GF-D8 (cell line): ENCODE measurements at places on chromosomes 2 and 18.

DNA sequence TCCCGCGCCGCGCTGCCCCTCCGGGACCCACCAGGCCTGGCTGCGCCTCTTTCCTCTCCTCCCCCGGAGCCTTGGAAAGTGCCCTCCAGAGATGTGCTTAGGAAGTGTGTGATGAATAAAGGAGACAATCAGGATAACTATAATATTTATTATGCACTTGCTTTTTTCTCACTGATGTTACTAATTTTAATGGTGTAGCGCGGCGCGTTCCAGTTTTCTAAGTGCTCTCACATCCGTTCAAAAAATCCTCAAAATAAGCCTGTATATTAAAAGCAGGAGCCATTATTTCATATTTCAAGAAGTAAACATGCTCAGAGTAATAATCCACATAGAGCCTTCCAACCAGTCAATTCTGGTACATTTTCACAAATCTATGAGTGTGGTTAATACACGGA is 941 bp upstream of the MPPE1 start:
- DNase-seq: peak; percentile 27

DNA sequence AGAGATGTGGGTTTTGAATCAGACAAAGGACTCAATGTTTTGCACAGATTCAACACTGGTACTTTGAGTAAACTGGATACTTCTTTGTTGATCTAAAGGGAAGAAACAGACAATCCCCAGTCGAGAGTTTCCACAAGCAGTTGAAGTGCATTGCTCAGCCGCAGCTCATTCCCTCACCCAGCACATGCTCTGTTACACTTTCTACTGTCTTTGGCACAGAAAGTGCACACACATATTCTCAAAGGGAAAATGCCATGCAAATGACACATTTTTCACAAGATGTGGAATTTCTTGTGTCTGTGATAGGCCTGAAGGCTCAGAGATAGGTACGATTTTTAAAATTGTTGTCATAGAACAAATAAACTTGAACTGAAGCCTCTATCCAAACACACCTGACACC is 258.9 kb upstream of the TRIB2 start:
- DNase-seq: no peak

DNA sequence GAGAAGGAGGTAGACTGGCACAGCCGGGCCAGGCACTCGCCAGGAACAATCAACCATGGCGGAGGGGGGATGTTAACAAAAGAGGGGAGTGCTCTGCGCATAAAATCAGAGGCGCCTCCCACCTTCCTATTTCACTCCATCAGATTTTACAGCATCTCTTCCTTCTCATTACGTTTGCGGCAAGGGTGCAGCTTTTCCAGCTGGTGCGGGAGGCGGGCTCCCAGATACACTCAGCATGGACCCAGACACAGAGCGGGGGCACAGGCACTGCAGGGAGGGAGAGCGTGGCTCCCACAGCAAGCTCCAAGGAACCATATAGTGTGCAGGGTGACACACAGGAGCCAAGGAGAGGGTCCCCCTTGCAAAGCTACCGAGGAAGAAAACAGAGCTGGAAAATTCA is 176.3 kb downstream of the EIPR1 start:
- no peak for DNase-seq

DNA sequence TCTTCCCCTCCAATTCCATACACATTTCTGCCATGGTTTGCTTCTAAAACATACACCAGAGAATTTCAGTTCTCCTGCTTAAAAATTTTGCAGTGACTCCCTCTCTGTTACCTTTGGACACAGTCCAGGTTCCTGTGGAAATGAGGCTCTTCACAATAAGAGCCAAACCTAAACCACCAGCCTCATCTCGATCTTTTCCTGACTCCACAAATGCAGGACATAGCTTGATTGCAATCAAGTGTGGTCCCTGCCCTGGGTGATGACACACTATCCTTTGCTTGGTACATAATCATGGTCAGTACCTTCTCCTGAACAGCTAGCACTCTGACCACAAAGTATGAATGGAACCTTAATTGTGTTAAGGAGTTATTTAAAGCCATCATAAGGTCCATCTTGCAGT is 134.9 kb upstream of the CHAC2 start:
- no peak for DNase-seq

GRCh38 chr2:201996006-201996405 is 37.6 kb upstream of the FZD7 start:
- DNase-seq: no peak

- peak; percentile 33 for DNase-seq
Observed at GRCh38 chr2:229401171-229401865, 130.2 kb upstream of the PID1 start.

GRCh38 chr2:20633001-20633400 is 17.9 kb downstream of the HS1BP3 start:
- no peak for DNase-seq

DNA sequence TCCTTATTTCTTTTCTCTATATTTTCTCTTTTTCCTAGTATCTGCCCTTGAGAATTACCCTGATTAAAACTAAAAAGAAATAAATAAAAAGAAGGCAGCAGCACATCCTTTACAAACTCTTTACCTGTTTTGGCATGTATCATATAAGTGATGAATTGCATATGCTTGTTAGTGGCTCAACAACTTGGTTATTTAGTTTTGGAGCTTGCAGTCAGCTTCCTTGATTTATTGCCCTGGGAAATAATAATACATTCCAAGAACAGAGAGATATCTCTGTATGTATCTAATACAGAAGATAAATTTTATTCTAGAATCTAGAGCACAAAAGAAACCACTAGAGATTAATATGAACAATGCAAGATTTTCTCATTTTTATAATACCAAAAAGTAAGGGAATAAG is 139.8 kb upstream of the ZC3H15 start:
- no peak for DNase-seq

GRCh38 chr2:164023896-164024295 is 288.1 kb upstream of the FIGN start:
- no peak for DNase-seq

- no peak for DNase-seq
Observed at GRCh38 chr2:50449306-50449705, 582.6 kb downstream of the NRXN1 start.
